ENCODE measurements at places on chromosomes 6 and 20. TPM values are rescaled to one million over a fixed set of nuclear protein-coding genes. Genes with fewer than 3 reads are reported as not detected.

DNA sequence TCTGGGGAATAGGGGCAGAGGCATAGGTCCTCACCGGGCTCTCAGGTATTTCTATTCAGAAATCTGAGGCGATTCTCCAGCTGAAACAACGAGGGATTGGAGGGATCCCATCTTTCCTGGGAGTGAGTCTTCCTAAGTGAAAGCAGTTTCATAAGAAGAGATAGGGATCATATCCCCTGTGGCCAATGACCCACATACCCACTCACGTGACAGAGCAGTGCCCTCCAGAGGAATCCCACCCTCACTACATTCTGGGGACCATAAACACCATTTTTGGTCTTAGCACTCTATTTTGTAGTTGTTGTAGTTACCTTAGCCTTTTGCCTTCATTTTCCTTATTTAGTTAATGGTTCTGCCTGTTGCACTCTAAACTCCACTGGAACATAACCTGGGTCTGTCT, 121.1 kb downstream of the GPR63 start:
- H3K4me3 ChIP-seq = no peak overlapping the region
- H3K36me3 ChIP-seq = no peaks in the 10 kb centered on the region

TSPO2 gene
- 0.48 TPM for polyA plus RNA-seq

- peaks cover 16% of the 10 kb centered on the region for H3K27me3 ChIP-seq
- no peaks in the 10 kb centered on the region for H3K36me3 ChIP-seq
- H3K4me3 ChIP-seq = no peak overlapping the region
Measured at GRCh38 chr20:63033794-63034709, 27.3 kb upstream of the BHLHE23 start.

- no peak for DNase-seq
- H3K27ac ChIP-seq = no peak overlapping the region
- no peaks in the 10 kb centered on the region for H3K36me3 ChIP-seq
- no peak overlapping the region for H3K4me3 ChIP-seq
- no peaks in the 10 kb centered on the region for H3K4me1 ChIP-seq
- H3K27me3 ChIP-seq = no peaks in the 10 kb centered on the region
Measured at GRCh38 chr6:116200619-116201249, 53.1 kb downstream of the TSPYL4 start.

DEF6 gene
- polyA plus RNA-seq = 30.1 TPM

RAD21L1 gene
- polyA plus RNA-seq = not detected

- no peaks in the 10 kb centered on the region for H3K27me3 ChIP-seq
- H3K27ac ChIP-seq = no peak overlapping the region
Measured at GRCh38 chr6:72636215-72636614, 14.4 kb downstream of the KCNQ5 start.

GRCh38 chr6:113556775-113557174, 300.4 kb upstream of the MARCKS start:
- H3K27me3 ChIP-seq = no peaks in the 10 kb centered on the region
- H3K4me1 ChIP-seq = peaks cover 8% of the 10 kb centered on the region
- no peaks in the 10 kb centered on the region for H3K36me3 ChIP-seq
- DNase-seq = no peak

DNA sequence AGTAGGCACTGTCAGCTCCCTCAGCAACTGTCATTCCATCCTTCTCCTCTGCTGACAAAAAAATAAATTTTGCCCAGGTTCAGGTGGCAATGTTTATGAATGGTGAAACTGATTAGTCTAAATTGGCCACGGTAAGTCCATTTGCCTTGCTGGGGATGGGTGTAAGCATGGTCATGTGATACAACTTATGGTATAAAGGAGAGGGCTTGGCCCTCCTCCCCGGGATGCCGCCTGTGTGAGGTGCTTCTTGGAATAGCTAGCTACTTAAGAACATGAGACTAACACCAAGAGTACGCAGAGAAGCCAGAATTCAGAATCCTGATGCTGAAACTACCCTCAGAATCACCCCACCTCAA, 94.4 kb upstream of the MAP7 start:
- H3K36me3 ChIP-seq = no peaks in the 10 kb centered on the region
- no peak overlapping the region for H3K4me3 ChIP-seq
- H3K27me3 ChIP-seq = no peaks in the 10 kb centered on the region
- peak overlapping the region; percentile 73 for H3K27ac ChIP-seq
- H3K4me1 ChIP-seq = peaks cover 20% of the 10 kb centered on the region
- DNase-seq = no peak

GRCh38 chr20:62201173-62202082, 18.6 kb downstream of the MTG2 start:
- no peak overlapping the region for H3K4me3 ChIP-seq
- H3K27ac ChIP-seq = no peak overlapping the region
- H3K36me3 ChIP-seq = peaks cover 41% of the 10 kb centered on the region
- no peaks in the 10 kb centered on the region for H3K4me1 ChIP-seq
- no peak for DNase-seq

DNA sequence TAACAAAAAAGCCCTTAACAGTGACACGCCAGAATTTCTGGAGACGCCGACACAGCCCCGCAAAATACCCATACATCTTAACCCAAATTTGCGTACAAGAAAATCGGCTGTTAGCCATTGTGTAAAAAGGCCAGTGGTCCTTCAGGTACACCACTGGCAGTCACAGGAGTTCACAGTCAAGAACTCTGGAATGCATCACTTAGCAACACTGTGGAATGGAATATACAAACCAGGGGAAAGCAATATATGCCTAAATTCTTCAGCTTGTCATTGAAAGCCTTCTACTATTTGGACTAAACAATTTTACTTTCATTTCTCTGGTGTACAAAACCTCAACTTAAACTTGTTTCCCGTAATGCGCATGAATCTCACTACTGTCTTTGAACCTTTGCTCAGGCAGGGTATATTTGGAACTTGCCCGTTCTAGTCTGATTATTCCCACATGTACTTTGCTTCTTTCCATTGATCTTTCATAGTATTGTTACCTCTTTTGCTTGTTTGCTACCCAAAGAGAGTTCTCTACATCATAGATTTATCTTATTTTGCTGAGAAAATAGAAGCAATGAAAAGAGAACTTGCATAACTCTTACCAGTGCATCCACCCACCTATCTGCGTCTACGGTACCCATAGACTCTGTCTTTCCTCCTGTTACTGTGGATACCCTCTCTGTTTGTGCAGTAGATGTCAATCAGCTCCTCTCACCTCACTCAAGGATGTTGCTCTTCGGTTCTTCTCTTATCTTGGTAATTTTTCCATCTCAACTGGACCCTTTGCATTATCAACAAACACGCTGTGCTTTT, at the start of gene ARMH2:
Gene ARMH2 (minus strand): TSS at position 178 of the 801 bp plus-strand sequence. CDS start 60 bp downstream, at position 118.
- H3K27ac ChIP-seq = no peak within 1 kb of the TSS
- H3K4me3 ChIP-seq = no peak within 1 kb of the TSS
- no peaks in the 10 kb centered on the region for H3K4me1 ChIP-seq
- H3K36me3 ChIP-seq = no peaks in the 10 kb centered on the region
- H3K27me3 ChIP-seq = no peaks in the 10 kb centered on the region

GRCh38 chr20:1922786-1923185, 27.6 kb downstream of the SIRPA start:
- H3K4me1 ChIP-seq = no peaks in the 10 kb centered on the region
- H3K27me3 ChIP-seq = no peaks in the 10 kb centered on the region
- H3K4me3 ChIP-seq = no peak overlapping the region
- H3K36me3 ChIP-seq = peaks cover 3% of the 10 kb centered on the region
- no peak for DNase-seq

RAB5IF gene
- polyA plus RNA-seq = 148 TPM
